Mesothelial cell of epicardium (in vitro differentiated cells): ENCODE measurements at places on chromosomes 5 and 9.
A peak's percentile ranks its signal among the peaks of the same experiment; 100 is the strongest.

GRCh38 chr5:81751009-81751835 lies at the start of gene SSBP2:
SSBP2 (minus strand) TSS chr5:81751097; CDS start chr5:81751042, 55 bp downstream.
- no peaks in the 10 kb centered on the region for H3K27me3 ChIP-seq
- peaks cover 56% of the 10 kb centered on the region for H3K4me1 ChIP-seq
- peak; percentile 98 for DNase-seq
- H3K4me3 ChIP-seq: peak within 1 kb of the TSS; percentile 85

GRCh38 chr5:135683189-135683588 lies 104.4 kb upstream of the CXCL14 start:
- H3K27ac ChIP-seq: no peak overlapping the region
- no peak for DNase-seq
- no peaks in the 10 kb centered on the region for H3K27me3 ChIP-seq
- no peak overlapping the region for H3K4me3 ChIP-seq
- no peaks in the 10 kb centered on the region for H3K4me1 ChIP-seq

DNA sequence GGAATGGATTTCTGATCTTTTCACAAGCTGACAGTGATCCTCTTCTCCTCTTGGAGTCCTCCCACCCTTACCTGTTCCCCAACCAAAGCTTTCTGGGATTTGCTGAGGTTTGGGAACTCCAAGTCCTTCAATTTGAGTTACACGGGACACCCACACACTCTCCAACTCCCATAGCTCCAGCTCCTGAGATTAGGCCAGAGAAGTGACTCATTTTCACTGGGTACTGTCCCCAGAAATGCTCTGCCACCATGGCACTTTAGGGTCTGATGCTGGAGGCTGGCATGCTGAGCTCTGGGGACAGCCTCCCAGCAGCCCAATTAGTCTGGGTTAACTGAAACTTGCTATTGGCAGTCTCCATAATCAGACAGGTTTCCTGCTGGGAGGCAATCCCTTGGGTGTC lies 14.0 kb upstream of the HRCT1 start:
- no peaks in the 10 kb centered on the region for H3K4me1 ChIP-seq
- H3K36me3 ChIP-seq: no peaks in the 10 kb centered on the region
- no peak for DNase-seq
- no peak overlapping the region for H3K4me3 ChIP-seq

GRCh38 chr5:121053055-121053985 lies 589.2 kb downstream of the PRR16 start:
- H3K27me3 ChIP-seq: no peaks in the 10 kb centered on the region
- peak overlapping the region; percentile 14 for H3K27ac ChIP-seq
- H3K36me3 ChIP-seq: no peaks in the 10 kb centered on the region

GRCh38 chr9:21903380-21903965 lies 90.7 kb downstream of the CDKN2A start:
- no peak overlapping the region for H3K4me3 ChIP-seq
- no peak for DNase-seq
- H3K4me1 ChIP-seq: no peaks in the 10 kb centered on the region
- H3K36me3 ChIP-seq: peaks cover 39% of the 10 kb centered on the region

GRCh38 chr9:98892288-98892687 lies 51.4 kb upstream of the COL15A1 start:
- no peak overlapping the region for H3K27ac ChIP-seq
- peaks cover 5% of the 10 kb centered on the region for H3K27me3 ChIP-seq
- H3K36me3 ChIP-seq: peaks cover 2% of the 10 kb centered on the region
- H3K4me3 ChIP-seq: no peak overlapping the region
- DNase-seq: no peak

DNA sequence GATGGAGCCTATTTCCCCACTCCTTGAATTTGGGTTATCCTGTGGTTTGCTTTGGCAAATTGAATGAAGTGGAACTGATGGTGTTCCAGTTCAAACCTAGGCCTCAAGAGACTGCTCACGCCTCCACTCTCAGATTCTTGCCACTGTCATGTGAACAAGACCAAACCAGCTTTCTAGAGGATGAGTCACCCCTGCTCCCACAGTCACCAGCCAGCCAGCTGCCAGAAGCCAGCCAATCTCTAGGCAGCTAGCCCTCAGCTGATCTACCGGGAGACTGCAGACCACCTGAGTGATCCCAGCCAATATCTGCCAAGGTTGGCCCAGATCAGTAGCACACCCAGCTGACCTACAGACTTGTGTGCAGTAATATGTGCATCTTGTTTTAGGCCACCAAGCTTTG lies 300.6 kb downstream of the TMEM38B start:
- no peaks in the 10 kb centered on the region for H3K4me1 ChIP-seq
- H3K4me3 ChIP-seq: no peak overlapping the region
- H3K27me3 ChIP-seq: no peaks in the 10 kb centered on the region
- H3K27ac ChIP-seq: no peak overlapping the region

GRCh38 chr5:43236653-43237355 lies 44.8 kb downstream of the NIM1K start:
- H3K27me3 ChIP-seq: peaks cover 4% of the 10 kb centered on the region
- peaks cover 12% of the 10 kb centered on the region for H3K4me1 ChIP-seq
- no peak overlapping the region for H3K4me3 ChIP-seq
- no peak for DNase-seq
- H3K27ac ChIP-seq: peak overlapping the region; percentile 80
- H3K36me3 ChIP-seq: no peaks in the 10 kb centered on the region

GRCh38 chr9:92292338-92293074 lies 991 bp downstream of the IARS1 start:
- H3K27me3 ChIP-seq: no peaks in the 10 kb centered on the region
- peak overlapping the region; percentile 98 for H3K4me3 ChIP-seq
- H3K27ac ChIP-seq: peak overlapping the region; percentile 99
- no peak for DNase-seq
- peaks cover 31% of the 10 kb centered on the region for H3K36me3 ChIP-seq
- peaks cover 39% of the 10 kb centered on the region for H3K4me1 ChIP-seq

DNA sequence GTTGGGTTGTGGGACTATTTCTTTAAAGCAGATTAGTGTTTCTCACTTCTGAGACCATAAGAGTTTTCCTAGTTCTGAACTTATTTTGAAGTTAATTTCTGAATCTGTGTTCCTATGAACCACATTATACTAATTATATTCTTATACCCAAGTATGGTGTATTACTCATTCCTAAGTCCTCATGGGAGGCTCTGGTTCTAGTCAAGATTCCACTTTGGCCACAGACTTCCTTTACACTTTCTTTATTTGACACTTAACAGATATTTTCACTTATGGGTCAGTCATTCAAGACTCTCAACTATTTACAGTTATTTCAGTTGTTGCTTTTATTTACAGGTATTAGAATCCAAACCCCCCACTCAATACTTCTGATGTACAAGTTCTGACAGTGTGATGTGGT lies 937.2 kb upstream of the TYRP1 start:
- H3K4me3 ChIP-seq: no peak overlapping the region
- H3K36me3 ChIP-seq: no peaks in the 10 kb centered on the region
- no peaks in the 10 kb centered on the region for H3K4me1 ChIP-seq
- H3K27ac ChIP-seq: no peak overlapping the region

DNA sequence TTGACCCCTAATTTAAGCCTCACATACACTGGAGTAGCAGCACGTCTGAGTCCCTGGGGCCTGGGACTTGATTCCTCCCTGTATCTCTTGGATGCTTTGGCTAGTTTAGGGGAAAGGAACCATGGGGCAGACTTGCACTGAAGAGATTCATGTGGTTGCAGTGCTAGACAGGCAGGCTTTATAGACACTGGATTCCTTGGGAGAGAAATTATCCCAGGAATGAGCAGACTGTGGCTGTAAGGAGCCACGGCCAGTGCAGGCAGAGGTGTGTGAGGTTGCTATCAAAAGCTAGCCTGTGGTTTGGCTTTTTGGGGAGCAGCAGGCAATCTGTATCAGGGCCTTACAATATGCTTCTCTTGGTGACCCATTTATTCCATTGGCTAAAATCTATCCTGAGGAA lies 20.5 kb upstream of the PITX1 start:
- no peak for DNase-seq
- peaks cover 20% of the 10 kb centered on the region for H3K4me1 ChIP-seq
- no peak overlapping the region for H3K4me3 ChIP-seq
- peaks cover 94% of the 10 kb centered on the region for H3K27me3 ChIP-seq
- H3K27ac ChIP-seq: no peak overlapping the region

DNA sequence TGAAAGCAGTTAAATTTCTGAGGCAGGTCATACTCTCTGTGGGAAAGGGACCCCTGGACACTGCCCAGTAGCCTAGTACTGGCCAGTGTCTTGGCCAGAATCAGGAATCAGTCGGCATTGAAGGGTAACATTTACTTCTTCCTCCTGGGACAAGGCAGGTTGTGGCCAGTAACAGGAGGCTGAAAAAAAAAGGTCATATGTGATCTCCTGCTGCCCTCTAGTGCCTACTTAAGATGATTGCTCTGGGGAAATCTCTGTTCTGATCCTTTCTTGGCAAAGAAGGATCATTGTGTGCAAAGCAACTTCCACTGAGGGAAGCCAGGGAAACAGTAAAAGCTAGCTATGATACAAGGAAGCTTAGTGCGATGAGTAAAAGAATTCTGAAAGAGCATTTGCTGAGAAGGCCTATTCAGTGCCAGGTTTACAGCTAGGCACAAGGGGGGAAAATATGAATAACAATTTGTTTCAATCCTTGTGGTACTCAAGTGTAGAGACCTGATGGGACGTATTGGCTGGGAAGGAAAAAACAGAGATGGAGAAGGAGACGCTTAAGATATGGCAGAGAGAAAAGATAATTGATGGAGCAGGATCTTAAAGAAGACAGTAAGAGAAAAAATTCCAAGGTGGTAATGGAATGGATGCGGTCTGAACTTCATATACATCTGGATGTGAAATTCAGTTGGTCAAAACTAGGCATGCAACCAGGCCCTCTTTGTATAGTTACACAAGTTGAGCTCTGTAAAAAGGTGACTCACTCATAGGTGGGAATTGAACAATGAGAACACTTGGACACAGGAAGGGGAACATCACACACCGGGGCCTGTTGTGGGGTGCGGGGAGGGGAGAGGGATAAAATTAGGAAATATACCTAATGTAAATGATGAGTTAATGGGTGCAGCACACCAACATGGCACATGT lies 25.8 kb upstream of the TRIM32 start:
- H3K36me3 ChIP-seq: no peaks in the 10 kb centered on the region
- H3K27ac ChIP-seq: no peak overlapping the region
- H3K27me3 ChIP-seq: no peaks in the 10 kb centered on the region
- DNase-seq: no peak

- H3K36me3 ChIP-seq: no peaks in the 10 kb centered on the region
- H3K4me1 ChIP-seq: peaks cover 2% of the 10 kb centered on the region
- no peak overlapping the region for H3K27ac ChIP-seq
- H3K4me3 ChIP-seq: no peak overlapping the region
- no peak for DNase-seq
- no peaks in the 10 kb centered on the region for H3K27me3 ChIP-seq
Measured at GRCh38 chr5:54672871-54673270, 155.3 kb downstream of the SNX18 start.

- H3K27me3 ChIP-seq: no peaks in the 10 kb centered on the region
- H3K27ac ChIP-seq: no peak overlapping the region
- peaks cover 35% of the 10 kb centered on the region for H3K4me1 ChIP-seq
- DNase-seq: no peak
- H3K4me3 ChIP-seq: no peak overlapping the region
Measured at GRCh38 chr5:127985811-127986325, 97.7 kb upstream of the SLC12A2 start.

DNA sequence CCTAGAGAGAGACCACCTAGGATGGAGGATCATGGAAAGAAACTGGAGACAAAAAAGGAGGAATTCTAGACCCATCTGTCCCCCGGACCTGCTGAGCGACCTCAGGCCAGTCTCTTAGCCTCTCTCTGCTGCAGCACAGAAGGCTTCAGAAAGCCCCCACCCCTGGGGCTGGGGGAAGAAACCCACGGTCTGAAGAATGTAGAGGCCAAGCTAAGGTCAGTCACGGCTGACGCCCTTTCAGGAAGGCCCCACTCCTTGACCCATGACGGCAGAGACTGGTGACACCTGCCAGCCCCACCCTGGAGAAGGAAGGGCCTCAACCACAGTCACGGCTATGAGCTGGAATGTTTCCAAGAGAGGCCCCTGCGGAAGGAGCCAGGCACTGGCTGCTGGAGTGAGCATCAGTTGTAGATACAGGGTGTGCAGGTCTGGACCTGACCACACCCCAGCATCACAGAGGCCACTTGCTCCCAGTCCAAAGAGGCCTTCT lies 120.5 kb upstream of the BOD1 start:
- H3K27ac ChIP-seq: no peak overlapping the region
- H3K4me3 ChIP-seq: no peak overlapping the region
- H3K27me3 ChIP-seq: no peaks in the 10 kb centered on the region
- peak; percentile 51 for DNase-seq

DNA sequence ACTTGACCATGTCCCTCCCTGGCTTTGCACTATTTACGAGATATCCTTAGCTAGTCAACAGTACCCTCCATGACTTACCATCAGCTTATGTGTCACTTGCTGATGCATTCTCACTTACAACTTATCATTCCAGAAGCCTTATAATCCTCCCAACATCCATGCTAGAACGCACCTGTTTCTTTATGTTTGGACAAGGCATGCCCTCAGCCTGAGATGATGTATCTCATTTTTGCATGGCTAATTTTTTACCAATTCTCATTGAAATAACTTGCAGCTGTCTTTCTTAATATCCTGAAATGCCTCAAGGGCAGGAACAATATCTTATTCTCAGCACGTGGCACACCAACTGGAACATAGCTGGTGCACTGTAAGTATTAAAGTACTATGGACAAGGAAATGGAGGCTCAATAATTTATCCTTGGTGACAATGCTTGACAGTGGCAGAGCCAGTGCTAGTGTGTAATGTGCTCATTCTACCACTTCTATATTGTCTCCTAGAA lies 281.6 kb downstream of the SLF1 start:
- no peak overlapping the region for H3K27ac ChIP-seq
- no peaks in the 10 kb centered on the region for H3K36me3 ChIP-seq
- peaks cover 1% of the 10 kb centered on the region for H3K27me3 ChIP-seq
- no peak for DNase-seq

DNA sequence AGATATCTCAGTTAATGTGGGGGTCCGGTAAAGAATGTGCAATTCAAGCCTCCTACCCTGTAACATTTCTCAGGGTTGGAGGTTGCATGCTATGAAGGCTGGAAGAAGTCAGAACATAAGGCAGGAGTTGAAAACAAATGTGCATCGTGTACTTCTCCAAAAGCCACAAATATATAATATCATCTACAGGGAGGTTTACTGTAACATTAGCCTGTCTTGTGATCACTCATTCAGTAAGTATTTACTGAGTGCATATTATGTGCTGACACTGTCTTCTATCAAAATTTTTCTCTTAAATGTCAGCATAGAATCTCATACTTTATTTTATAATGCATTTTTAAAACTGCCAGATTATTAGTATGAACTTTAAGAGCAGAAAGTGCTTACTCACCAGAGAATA lies 105.6 kb upstream of the ZNF366 start:
- no peaks in the 10 kb centered on the region for H3K27me3 ChIP-seq
- no peak for DNase-seq
- H3K27ac ChIP-seq: no peak overlapping the region
- no peaks in the 10 kb centered on the region for H3K36me3 ChIP-seq
- H3K4me1 ChIP-seq: peaks cover 8% of the 10 kb centered on the region
- no peak overlapping the region for H3K4me3 ChIP-seq

DNA sequence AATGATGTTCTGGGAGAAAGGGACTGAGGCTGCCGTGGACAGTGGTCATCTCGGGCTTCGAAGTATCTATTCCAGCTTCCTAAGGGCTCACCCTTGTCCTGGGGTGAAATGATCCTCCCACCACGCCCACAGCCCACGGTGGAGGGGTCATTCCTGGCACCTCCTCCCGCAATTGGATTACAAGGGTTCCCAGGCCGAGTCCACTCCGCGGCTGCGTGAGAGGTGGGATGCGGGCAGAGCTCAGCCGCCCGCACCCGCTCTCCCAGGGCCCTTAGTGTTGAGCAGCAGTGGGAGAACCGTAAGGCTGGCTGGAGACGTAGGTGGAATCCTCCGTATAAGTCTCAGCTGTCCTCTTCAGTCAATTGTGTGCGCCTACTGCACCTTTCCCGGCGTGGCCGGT lies 273.3 kb upstream of the ADAMTS16 start:
- no peak for DNase-seq
- H3K27me3 ChIP-seq: peaks cover 39% of the 10 kb centered on the region
- no peak overlapping the region for H3K4me3 ChIP-seq
- H3K27ac ChIP-seq: no peak overlapping the region
- H3K36me3 ChIP-seq: no peaks in the 10 kb centered on the region
- no peaks in the 10 kb centered on the region for H3K4me1 ChIP-seq
